ENCODE measurements at places on chromosomes 11 and 22. TPM values are rescaled to one million over a fixed set of nuclear protein-coding genes. Genes with fewer than 3 reads are reported as not detected.

- no peak overlapping the region for H3K27ac ChIP-seq
- H3K4me3 ChIP-seq, result no peak overlapping the region
- no peaks in the 10 kb centered on the region for H3K27me3 ChIP-seq
- no peaks in the 10 kb centered on the region for H3K36me3 ChIP-seq
Measured at GRCh38 chr11:20369826-20370225, 6.3 kb downstream of the HTATIP2 start.

DNA sequence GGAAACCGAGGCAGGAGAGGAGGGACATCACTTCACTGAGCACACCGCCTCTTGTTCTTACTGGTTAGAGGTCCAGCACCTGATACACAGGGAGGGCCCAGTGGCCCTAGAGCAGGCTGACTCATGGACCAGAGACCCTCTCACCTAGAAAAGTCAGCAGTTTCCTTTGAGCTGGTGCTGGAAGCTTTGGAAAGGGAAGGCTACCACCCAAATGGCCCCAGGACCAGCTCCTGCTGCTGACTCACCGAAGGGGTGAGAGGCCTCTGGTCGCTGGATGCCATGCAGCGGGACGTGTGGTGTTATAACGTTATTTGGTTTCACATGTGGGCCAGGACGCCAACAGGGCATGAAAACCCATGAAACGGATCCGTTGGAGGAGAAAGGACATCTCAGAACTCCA lies 3.8 kb downstream of the NADSYN1 start:
- H3K27me3 ChIP-seq, result no peaks in the 10 kb centered on the region
- H3K4me3 ChIP-seq, result no peak overlapping the region

GRCh38 chr11:46947399-46948077 lies 11.0 kb downstream of the CSTPP1 start:
- H3K4me3 ChIP-seq, result no peak overlapping the region
- H3K4me1 ChIP-seq, result no peaks in the 10 kb centered on the region
- ATAC-seq, result no peak

GRCh38 chr11:13962562-13963168 lies at the start of gene SPON1:
SPON1 (plus strand) TSS chr11:13962723; CDS start chr11:13962905, 182 bp downstream.
- peak within 1 kb of the TSS; percentile 47 for H3K27ac ChIP-seq
- H3K4me3 ChIP-seq, result peak within 1 kb of the TSS; percentile 58
- no peaks in the 10 kb centered on the region for H3K36me3 ChIP-seq
- peak; percentile 71 for ATAC-seq

DNA sequence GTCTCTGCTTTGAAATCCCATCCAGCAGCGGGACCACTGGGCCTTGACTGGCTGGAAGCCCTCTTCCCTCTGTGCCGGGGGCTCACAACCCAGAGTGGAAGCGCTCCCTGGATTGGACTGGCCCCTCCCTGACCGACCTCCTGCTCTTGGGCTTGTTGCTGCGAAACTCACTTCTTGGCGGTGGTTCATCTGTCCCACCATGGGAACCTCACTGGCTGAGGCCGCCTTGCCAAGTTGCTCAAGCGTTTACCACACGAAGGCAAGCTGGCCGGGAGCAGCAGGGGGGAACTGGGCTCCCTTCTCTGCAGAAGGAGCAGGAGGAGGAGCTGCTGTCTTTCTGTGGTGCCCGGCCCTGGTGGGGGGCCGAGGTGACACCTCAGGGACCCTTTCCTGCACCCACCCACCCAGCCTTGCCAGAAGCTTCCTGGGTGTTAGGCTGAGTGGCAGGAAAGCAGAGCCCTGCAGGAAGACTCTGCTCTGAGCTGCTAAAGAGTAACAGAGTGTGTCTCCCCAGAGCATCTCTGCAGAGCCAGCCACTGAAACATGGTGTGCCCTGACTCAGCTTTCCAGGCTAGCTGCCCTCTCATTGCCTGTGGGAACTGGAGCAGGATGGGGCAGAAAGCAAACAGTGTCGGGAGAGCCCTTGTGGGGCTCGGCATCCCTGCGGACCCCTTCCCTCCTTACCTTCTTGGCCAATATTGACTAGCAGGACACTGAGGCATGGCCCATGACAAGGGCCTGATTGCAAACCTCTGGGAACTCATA lies 88.5 kb upstream of the ALX4 start:
- no peak overlapping the region for H3K4me3 ChIP-seq
- ATAC-seq, result no peak
- H3K4me1 ChIP-seq, result no peaks in the 10 kb centered on the region
- H3K27me3 ChIP-seq, result peaks cover 31% of the 10 kb centered on the region
- H3K27ac ChIP-seq, result no peak overlapping the region

DNA sequence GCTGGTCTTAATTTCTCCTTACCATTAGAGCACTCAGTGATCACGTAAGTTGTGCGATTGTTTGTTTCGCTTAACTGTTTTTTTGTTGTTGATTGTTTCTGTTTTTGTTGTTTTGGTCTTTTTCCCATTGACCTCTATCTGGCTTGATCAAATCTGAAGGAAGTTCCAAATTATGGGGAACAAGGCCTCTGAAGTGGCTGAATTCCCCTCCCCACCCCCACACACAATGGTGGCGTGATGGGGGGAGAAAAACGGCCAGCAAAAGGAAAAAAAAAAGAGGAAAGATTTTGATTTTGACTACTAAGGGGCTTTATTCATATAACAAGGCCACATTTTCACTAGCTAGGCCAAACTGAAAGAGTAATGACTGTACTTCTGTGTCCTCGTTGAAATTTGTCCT lies 53.6 kb downstream of the OSBPL5 start:
- ATAC-seq, result no peak
- no peaks in the 10 kb centered on the region for H3K27me3 ChIP-seq
- no peaks in the 10 kb centered on the region for H3K4me1 ChIP-seq

Gene SLC43A1
- 14.8 TPM for total RNA-seq

DNA sequence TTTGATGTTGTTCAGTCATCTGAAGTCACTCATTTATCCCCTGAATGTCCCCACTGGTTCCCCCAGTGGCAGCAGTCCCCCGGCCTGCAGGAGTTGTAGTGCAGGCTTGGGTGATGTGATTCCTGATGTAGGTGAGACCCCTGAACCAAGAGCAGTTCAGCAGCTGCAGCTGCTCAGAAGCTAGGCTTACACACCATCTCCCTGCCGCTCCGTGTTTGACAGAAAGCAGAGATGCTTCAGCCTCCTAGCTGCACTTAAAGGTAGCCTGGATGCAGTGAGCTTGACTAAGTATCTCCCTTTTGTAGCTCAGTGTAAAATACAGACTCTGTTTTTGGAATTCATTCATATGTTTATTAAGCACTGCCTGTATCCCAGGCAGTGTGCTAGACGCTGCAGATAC lies 47.3 kb downstream of the C22orf31 start:
- ATAC-seq, result no peak
- no peaks in the 10 kb centered on the region for H3K27me3 ChIP-seq
- no peaks in the 10 kb centered on the region for H3K36me3 ChIP-seq
- H3K4me3 ChIP-seq, result no peak overlapping the region

DNA sequence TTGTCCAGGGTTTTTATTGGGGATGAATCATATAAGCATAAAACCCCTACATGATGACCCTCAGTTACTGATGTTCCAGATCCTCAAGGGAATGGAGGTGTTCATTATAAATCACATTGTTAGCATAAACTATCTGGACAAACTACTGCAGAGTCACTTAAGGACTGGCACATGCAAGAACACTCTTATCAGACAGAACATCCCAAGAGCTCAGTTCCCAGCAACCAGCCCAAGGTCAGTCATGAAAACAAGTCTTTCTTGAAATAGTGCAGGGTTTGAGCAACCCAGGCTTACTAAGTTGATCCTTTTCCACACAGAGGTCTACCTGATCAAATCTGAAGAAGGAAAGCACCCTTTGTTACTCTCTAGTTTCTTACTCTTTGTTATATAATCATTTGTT lies 13.5 kb upstream of the PTS start:
- no peaks in the 10 kb centered on the region for H3K36me3 ChIP-seq
- ATAC-seq, result no peak
- H3K4me1 ChIP-seq, result no peaks in the 10 kb centered on the region
- H3K27ac ChIP-seq, result no peak overlapping the region

- no peaks in the 10 kb centered on the region for H3K27me3 ChIP-seq
- no peaks in the 10 kb centered on the region for H3K4me1 ChIP-seq
- ATAC-seq, result no peak
- no peaks in the 10 kb centered on the region for H3K36me3 ChIP-seq
- no peak overlapping the region for H3K27ac ChIP-seq
Measured at GRCh38 chr22:38298312-38299005, 18.8 kb downstream of the CSNK1E start.

GRCh38 chr11:22130462-22131053 lies 62.3 kb upstream of the ANO5 start:
- no peak overlapping the region for H3K27ac ChIP-seq
- H3K27me3 ChIP-seq, result no peaks in the 10 kb centered on the region
- H3K4me3 ChIP-seq, result no peak overlapping the region
- ATAC-seq, result no peak

Gene OR8J1
- not detected for total RNA-seq

DNA sequence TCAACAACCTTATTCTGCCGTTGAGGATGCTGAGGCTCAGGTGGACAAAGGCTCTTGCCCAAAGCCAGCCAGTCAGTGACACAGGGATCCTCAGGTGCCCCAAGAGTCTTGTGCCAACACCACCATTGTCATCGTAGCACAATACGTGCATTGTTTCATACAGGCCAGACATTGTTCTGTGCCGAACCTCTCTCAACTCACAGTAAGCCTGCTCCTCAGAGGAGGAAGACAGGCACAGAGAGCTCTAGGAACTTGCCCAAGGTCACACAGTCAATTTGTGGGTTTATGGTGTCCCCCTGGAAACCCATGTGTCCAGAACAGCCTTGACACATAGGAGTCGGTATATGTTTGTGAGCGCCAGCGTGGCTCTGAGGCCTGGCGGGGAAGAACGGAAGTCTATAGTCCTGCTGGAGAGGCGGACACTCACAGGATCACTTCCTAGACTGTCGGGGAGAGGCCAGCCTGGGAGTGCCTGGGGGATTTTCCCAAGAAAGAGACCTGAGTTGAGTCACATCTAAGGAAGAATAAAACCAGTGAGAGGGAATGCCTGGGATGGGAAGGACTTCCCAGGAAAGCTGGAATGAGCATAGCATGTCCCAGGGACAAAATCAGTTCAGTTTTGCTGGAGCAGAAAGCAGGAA lies 20.2 kb downstream of the LIF start:
- peaks cover 32% of the 10 kb centered on the region for H3K27me3 ChIP-seq
- H3K36me3 ChIP-seq, result no peaks in the 10 kb centered on the region
- H3K4me1 ChIP-seq, result no peaks in the 10 kb centered on the region
- H3K27ac ChIP-seq, result no peak overlapping the region
- H3K4me3 ChIP-seq, result no peak overlapping the region

GRCh38 chr11:19366992-19367709 lies 126.4 kb upstream of the E2F8 start:
- H3K4me1 ChIP-seq, result peaks cover 20% of the 10 kb centered on the region
- peaks cover 1% of the 10 kb centered on the region for H3K27me3 ChIP-seq
- peak; percentile 76 for ATAC-seq
- no peak overlapping the region for H3K27ac ChIP-seq

DNA sequence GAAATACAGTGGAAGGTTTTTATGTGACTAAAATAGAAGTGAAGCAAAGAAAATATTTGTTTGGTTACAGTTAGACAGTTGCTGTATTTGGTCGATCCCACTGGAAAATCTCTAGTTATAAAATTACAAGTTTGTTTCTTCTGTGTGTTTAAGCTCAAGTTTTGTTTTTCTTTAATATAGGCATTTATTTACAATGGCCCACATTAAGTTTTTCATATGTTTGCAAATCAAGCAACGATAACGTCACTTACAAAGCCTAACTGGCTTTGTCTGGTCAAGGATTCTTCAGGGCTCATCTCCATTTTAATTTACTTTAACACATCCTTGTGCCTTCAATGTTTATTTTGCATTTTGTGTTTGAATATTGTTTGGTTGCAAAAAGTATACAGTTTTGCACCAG lies 270.6 kb downstream of the LUZP2 start:
- H3K4me1 ChIP-seq, result no peaks in the 10 kb centered on the region
- no peak overlapping the region for H3K4me3 ChIP-seq
- H3K36me3 ChIP-seq, result no peaks in the 10 kb centered on the region
- H3K27me3 ChIP-seq, result no peaks in the 10 kb centered on the region
- ATAC-seq, result no peak

Gene CELSR1
- total RNA-seq, result 4.8 TPM

Gene MMP13
- total RNA-seq, result not detected

Gene SSH3
- total RNA-seq, result 58.4 TPM

Gene CARD18
- not detected for total RNA-seq

- no peak overlapping the region for H3K4me3 ChIP-seq
- no peaks in the 10 kb centered on the region for H3K36me3 ChIP-seq
- no peaks in the 10 kb centered on the region for H3K27me3 ChIP-seq
Measured at GRCh38 chr11:63837739-63838138, 1.2 kb upstream of the MARK2 start.

Gene TEAD1
- 185 TPM for total RNA-seq

- H3K27me3 ChIP-seq, result no peaks in the 10 kb centered on the region
- peaks cover 22% of the 10 kb centered on the region for H3K4me1 ChIP-seq
- no peak overlapping the region for H3K27ac ChIP-seq
- H3K4me3 ChIP-seq, result no peak overlapping the region
- no peak for ATAC-seq
- no peaks in the 10 kb centered on the region for H3K36me3 ChIP-seq
Measured at GRCh38 chr11:128398517-128399250, 188.7 kb downstream of the ETS1 start.

DNA sequence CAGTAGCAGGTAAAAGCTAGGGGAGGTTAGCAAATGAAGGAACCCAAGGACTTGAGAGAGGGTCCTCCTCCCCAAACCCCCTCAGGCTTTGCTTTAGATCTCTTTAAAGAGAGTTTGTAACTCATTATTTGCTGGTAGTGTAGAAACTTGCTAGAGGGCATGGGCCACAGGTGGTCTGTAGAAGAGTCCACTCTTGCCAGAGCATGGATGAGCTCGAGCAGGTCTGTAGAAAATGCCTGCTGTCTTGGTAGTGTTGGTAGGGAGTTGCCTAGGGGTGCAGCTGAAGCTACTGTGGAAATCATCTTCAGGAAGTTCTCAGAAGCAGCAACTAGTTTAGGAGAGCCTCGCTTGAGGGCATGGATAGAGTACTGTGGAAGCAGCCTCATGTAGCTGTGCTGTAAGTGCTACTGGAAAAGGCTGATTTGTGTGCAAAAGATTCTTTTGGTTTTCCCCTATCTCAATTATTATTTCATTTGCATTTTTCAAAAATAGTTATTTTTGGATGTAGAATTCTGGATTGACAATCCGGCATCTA lies 104.3 kb downstream of the TMEM135 start:
- ATAC-seq, result no peak
- H3K27me3 ChIP-seq, result no peaks in the 10 kb centered on the region
- no peak overlapping the region for H3K4me3 ChIP-seq
- H3K4me1 ChIP-seq, result no peaks in the 10 kb centered on the region
- H3K27ac ChIP-seq, result no peak overlapping the region

DNA sequence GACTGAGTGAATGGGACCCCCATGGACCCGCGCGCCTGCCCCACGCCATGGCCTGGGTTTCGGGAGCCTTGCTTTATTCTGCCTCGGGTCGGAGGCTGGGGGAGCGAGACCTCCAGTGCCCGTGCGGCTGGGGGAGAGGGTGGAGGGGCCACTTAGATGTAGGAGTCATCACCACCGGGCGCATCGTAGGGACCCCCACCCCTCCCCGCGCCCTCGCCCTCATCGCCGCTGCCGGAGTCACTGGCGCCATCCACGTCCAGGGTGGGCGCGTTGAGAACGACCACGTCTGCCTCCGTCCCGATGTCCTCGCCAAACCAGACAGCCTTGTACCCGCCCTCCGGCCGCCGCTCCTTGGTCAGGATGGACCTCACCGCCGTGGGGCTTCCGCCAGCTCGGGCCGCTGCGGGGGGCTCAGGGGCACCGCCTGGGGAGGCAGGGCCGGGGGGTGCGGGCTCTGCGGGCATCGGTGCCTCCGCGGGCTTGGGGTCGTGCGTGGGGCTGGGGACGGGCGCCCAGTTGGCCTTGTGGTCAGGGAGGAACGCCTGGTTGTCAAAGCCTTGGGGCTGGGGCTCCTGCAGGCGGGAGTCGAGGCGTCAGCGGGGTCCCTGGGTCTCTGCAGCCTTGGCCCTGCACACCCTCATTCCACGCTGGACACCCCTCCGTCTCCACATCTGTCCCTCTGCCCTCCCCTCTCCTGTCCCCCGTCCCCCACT lies 1.6 kb upstream of the IRF7 start:
- no peaks in the 10 kb centered on the region for H3K36me3 ChIP-seq
- H3K27me3 ChIP-seq, result no peaks in the 10 kb centered on the region
- no peak overlapping the region for H3K4me3 ChIP-seq
- H3K4me1 ChIP-seq, result no peaks in the 10 kb centered on the region

Data from gastroesophageal sphincter (tissue), 4 donors.